ENCODE measurements at places on chromosomes 3 and 15.

- DNase-seq = no peak
Observed at GRCh38 chr15:60899322-60899966, 329.7 kb downstream of the RORA start.

GRCh38 chr3:152383136-152383606 lies 114.4 kb downstream of the MBNL1 start:
- DNase-seq = no peak

GRCh38 chr3:59809710-59810444 lies 760.1 kb upstream of the CFAP20DC start:
- no peak for DNase-seq

GRCh38 chr3:13894807-13895154 lies 14.9 kb upstream of the WNT7A start:
- no peak for DNase-seq

GRCh38 chr15:29731865-29732264 lies 90.4 kb downstream of the TJP1 start:
- no peak for DNase-seq

DNA sequence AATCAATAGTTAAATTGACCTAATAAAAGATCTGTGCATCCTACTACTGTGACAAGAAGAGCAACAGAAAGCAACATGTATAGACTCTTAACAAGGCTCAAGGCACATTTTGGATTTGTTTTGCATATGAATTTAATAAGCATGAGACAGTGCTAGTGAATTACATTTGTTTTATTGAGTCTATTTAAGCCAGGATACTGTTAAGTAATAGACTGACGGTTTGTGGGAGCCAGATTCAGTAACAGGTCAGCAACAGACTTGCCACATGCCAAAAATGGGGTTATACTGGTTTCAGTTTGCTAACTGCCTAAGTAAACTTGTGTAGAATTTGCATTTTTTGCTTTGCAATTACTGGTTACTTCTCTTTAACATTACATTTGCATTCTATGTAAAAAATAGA lies 54.0 kb downstream of the MBNL1 start:
- DNase-seq = no peak

DNA sequence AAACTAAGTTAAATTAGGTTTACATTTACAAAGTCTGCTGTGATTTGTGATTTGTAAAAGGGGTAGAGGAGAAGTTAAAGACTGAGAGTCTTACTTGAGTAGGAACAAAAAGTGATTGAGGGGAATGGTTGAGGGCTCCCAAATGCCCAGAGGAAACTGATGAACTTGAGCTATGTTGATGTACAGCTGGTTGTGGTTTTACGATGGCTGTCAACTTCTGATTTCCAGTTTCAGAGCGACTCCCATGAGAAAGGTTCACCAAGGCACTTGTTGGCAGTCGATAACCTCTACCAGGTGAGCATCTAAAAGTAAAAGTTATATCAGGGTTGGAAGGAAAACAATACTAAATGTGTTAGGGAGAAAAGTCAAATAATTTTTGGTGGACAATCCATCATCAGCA lies 91.0 kb downstream of the XRN1 start:
- DNase-seq = no peak

DNA sequence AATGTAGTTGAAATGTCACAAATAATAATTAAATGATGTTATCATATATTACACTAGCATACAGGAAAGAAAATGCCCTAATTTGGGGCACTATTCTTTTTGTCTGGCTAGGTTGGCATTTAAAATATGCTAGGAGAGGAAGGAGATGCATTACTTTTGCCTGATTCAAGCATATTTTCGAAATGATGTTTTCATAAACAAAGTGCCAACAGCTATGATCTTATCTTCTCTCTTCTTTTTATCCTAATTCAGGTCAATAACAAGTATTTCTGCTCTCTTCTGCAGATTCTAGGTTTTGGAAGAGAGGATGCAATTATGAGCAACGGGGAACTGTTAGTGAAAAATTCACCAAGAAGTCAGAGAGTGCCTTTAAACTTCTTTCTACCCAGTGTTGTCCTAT lies 55.8 kb upstream of the NR2F2 start:
- DNase-seq = peak; percentile 37

GRCh38 chr3:119636891-119637611 lies 23.3 kb downstream of the POPDC2 start:
- no peak for DNase-seq
